ENCODE measurements at places on chromosomes 13 and 19.

DNA sequence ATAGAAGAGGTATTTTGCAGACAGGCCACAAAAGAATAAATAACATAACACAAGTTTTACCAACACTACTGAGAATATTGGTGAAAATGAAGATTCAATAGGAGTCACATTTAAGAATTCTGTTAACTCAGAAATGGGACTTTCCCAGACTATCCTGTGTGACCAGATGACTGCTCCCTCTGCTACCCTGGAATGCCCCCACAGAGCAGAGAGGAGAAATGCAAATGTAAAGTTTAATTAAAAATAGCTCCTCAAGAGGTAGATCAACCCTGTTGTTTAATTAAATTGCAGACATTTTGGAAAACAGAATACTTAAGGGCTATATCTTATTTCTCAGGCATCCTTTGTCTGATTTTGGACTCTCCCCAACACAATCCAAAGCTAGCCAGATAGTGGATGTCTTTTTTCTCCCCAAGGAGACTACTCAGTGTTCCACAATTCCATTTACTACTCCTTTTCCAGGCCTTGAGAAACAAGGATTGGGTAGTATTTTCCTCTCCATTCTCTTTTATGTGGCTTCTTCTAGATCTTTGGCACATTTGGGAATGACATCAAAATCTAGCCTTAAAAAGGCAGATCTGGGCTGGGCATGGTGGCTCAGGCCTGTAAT lies 104.7 kb upstream of the TSC22D1 start:
- no peak for DNase-seq

GRCh38 chr13:44385847-44386246 lies 12.2 kb downstream of the SERP2 start:
- DNase-seq, result no peak

DNA sequence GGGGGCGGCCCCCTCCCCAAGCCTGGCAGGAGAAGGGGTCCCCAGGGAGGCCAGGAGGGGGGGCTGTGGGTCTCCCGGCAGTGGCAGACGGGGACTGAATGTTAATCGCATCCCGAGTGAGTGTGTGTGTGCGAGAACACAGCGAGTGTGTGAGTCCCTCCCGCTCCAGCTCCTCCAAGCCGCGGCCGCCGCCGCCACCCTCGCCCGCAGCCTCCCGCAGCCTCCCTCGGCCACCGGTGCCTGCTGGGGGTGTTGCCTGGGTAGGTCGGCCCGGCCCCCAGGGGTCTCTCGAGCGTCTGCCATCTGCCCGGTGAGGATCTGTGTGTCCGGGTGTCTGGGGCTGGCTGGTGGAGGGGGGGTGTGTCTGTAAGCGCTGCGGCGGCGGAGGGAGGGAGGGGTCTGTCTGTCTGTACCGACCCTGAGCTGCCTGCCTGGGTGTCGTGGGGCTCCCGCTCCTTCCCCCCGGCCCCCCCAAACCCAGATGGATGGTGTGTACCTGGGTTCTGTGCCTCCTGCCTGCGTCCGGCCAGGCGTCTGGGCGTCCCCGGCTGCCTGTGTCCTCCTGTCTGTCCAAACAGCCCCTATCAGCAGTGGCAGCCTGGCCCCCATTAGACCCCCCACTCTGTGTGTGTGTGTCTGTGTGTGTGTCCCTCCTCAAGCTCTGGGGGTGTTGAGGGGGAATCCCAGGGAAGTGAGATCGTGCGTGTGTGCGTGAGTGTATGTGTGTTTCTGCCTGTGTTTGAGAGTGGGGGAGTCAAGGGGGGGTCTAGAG lies at the start of gene GRIN2D:
Gene GRIN2D (plus strand): TSS at position 110 of the 772 bp plus-strand sequence. CDS start 4,725 bp downstream, outside the sequence.
- DNase-seq, result peak; percentile 51

DNA sequence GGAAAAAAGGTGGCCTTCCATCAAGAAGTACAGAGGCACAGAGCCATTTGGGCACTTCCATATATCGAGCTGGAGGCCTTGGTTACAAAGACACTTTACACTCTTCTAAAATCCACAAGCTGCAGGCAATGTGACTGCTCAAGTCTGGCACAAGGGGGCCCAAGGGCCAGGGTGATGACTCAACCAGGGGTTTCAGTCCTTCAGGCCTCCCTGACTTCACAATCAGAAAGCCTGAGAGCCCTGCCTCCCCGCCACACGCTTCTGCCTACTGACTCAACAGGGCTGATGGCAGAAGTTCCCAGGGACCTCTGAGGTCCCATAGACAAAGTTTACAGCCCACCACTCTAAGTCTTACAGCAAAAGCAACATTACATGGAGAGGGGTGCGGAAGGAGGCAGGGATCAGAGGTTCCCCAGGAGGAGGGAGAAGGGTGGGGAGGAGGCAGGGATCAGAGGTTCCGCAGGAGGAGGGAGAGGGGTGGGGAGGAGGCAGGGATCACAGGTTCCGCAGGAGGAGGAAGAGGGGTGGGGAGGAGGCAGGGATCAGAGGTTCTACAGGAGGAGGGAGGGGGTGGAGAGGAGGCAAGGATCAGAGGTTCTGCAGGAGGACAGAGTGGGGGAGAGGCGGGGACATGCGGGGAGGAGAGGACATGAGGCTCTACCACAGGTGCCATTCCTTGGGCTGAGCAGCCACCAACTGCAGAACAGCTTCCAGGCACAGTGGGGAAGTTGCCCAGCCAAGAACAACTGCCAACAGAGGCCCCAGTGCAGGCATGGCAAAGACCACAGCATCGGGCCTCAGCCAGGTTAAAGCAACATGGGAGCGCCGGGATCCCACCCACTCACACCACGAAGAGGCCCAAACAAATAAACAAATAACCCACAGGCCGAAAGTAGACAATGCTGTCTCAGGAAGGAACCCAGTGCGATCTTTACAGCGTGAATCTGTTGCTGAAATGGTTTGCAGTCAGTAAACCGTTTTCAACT lies 52.0 kb downstream of the SLC7A1 start:
- DNase-seq, result peak; percentile 64

DNA sequence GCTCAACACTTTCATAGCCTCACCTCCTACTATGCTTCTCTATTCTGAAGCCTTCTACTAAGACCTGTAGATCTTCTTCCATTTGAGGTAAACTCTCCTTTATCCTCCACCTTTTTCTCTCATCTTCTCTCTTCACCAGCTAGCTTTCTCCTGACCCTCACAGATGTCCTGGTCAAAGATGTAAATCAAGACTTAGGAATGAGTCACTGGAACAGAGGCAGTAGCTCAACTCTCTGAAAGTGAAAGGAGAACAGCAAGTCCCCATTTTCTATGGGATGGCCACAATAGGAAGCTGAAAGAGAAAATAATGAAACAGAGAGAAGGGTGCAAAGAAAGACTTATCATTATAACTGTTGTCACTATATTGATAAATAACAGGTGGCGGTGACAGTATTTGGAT lies 86.1 kb upstream of the DOCK9 start:
- DNase-seq, result no peak

GRCh38 chr13:25365720-25366235 lies 6.0 kb upstream of the ATP8A2 start:
- DNase-seq, result no peak

GRCh38 chr13:45205124-45205523 lies 4.3 kb upstream of the KCTD4 start:
- DNase-seq, result no peak

GRCh38 chr13:93147946-93148345 lies 78.7 kb upstream of the GPC6 start:
- DNase-seq, result no peak

- no peak for DNase-seq
These were observed 76.6 kb upstream of the PCDH9 start for GRCh38 chr13:67306742-67307141.

DNA sequence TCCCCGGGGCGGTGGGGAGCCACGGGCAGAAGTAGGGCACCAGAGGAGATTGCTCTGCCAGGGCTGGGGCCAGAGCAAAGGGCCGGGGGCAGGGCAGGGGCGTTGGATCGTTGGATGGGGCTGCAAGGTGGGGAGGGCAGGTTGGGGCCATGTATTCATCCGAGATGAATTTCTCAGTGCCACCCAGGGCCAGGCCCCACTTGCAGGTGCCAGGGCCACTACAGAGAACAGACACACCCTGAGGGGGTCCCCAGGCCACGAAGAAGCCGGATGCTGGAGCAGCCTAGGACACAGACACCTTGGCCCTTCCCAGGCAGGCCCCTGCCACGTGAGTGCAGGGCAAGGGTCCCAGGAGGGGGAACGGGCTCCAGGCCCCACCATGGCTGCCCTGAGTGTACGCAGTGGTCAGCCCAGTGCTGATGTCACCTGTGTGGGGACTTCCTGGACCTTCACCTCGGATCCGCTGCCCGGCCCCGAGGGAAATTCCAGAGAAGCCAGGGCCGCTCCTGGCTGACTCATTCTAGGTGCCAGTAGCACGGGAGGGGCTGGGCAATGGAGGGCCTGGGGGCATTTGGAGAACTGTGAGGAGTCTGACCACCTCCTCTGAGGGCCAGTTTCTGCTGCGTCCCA lies 9.6 kb upstream of the SBNO2 start:
- DNase-seq, result no peak

DNA sequence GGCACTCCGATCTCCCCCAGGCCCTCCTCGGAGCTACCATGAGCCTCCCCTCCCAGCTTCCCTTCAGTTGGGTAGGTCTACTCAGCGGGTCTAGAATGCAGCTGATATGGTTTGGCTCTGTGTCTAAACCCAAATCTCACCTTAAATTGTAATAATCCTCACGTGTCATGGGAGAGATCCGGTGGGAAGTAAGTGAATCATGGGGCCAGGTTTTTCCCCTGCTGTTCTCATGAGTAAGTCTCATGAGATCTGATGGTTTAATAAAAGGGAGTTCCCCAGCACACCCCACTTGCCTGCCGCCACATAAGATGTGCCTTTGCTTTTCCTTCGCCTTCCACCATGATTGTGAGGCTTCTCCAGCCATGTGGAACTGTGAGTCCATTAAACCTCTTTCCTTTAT lies 14.5 kb upstream of the DOCK9 start:
- DNase-seq, result no peak

DNA sequence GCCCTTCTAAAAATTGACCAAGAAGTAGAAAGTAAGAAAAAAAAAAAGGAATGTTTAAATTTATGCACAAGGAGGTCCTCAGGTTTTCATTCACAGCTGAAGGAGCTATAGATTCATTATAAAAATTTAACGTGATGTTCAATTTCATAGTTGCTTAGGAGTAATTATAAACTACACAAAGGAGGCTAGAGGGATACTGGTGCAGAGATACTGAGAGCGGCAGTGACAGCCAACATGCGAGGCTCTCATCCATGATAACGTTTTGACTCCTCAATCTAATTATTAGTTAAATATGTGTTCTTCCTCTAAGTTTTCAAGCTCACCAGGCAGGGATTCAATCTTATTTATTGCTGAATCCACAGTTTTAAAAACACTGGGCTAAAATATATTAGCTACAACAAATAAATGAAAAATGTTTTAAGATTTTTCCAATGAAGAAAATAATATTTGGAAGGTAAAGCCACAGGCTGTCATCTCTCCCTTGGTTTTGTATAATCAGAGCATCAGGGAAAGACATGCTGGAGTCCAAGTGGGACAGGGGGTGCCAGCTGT lies 49.8 kb upstream of the TRPC4 start:
- no peak for DNase-seq

DNA sequence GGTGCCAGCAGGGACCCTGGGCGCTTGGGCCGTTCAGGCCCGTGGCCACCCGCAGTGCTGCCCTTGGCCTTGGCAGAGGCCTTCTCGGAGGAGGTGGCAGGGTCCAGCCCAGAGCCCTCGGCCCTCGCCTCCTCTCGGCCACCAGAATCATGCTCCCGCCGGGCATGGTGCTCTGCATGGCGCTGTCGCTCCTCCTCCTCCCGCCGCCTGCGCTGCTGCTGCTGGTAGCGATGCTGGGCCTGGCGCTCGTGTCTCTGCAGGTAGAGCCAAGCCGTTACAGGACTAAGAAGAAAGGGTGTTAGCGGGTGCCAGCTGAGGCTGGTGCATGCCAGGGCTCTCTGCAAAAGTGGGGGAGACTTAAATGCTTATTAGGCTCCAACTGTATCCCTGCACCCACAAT lies 9.5 kb downstream of the ANO8 start:
- DNase-seq, result no peak

DNA sequence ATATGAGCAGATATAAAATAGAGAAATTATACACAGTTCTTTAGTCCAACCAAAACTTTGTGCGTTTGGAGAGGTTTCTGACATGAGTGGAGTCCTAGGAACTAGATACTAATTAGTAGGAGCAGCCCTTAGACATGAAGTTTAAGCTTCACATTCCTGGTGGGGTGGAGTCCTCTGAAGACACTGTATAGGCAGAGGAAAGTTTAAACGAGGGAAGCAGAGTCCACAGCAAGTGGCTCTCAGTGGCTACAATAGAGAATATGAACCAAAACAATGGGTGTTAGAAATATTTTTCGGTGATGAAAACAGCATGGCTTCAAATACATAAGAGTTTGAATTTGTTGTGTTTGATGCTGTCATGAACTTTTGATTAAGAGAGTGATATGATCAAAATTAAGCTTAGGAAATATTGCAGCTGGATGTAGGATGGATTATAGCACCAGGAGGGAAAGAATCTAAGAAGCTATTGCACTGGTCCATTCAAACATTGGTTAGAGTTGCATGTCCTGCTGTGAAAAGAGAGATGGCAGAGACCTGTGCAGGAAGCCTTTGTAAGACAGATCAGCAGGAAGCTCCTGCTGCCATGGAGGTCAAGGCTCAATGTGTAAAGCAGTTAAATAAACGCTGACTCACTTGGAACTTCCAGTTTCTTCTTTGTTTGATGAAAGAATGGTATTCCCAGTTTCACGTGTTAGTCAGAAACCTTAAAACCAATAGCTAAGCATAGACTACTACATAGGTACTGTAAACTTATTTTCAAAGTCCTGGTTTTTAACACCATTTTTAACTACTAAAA lies 175.2 kb downstream of the TDRD3 start:
- peak; percentile 58 for DNase-seq

DNA sequence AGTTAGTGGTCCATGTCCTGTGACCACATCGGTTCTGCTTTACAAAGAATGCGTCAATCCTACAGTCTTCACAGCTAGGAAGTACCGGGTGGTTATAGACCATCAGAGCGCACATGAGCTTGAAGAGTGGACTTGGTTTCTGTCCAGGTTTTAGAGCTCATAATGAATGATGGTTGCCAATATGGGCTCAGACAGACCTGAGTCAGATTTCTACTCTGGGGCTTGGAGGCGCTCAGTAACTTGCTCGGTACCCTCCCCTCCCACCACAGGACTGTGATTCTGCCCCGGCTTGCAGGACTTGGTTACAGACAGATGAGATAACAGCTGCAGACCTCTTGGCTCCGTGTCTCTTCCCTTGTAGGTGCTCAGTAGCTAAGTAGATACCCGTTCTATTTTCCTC lies 284.7 kb downstream of the TSHZ3 start:
- DNase-seq, result peak; percentile 19

- DNase-seq, result no peak
These were observed 10.9 kb upstream of the VWA8 start for GRCh38 chr13:41971848-41972247.
